ENCODE measurements at places on chromosomes 12 and 14. TPM values are rescaled to one million over a fixed set of nuclear protein-coding genes. Genes with fewer than 3 reads are reported as not detected.

Gene TSPAN19
- 0.63 TPM for polyA plus RNA-seq

Gene GPRC5A
- polyA plus RNA-seq, result 13.4 TPM

Gene C12orf60
- 2.7 TPM for polyA plus RNA-seq

Gene PRB4
- not detected for polyA plus RNA-seq

Gene TAS2R43
- 0.78 TPM for polyA plus RNA-seq

Gene P3H3
- polyA plus RNA-seq, result 18.0 TPM

Gene PRB2
- polyA plus RNA-seq, result 0.13 TPM

Gene AQP6
- 0.45 TPM for polyA plus RNA-seq

- no peak for DNase-seq
These were observed 211.8 kb downstream of the DACT1 start for GRCh38 chr14:58849601-58850000.

DNA sequence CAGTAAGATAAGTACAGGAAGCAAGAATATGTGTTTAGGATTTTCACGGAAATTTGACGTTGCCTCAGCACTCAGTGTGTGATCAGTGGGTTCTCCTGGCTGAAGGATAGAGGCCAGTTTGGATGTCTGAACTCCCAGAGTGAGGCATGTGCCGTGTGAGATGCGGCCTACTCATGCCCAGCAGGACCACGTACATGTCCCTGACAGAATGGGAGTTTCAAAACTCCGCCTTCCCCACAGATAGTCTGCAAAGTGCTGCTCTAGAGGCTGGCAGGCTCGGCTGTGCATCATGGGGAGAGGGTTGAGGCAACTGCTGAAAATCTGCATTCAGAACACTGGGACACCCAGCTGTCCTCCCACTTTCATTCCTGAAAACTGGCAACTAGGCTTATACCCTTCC lies 58.3 kb downstream of the NINJ2 start:
- DNase-seq, result no peak

DNA sequence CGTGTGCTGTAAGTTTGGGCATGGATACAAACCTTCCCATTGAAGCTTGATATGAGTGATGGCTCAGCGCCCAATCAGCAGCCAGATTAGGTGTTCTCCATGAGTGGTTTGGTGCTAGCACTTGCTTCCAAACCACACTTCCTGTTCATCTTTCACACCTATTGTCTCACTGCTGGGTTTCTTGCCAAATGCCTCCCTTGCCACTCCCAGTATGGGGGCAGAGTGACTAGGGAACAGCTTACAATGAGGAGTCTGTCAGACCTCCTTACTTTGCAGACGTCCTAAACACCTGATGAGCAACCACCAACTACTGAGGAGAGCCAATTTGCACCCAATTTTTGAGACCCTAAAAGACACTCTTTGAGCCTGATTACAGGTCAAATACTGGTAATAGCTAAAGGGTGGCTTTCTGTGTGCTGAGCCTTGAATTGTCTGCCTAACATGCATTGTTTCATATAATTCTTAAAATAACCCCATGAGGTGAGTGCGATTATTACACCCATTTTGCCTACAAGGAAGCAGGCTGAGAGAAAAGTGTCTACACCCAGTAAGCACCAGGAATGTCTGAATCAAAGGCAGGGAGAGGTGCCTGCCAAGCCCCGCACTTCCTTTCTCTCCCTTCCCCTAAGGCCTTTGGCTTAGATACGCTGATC lies 48.4 kb upstream of the FOS start:
- no peak for DNase-seq

- no peak for DNase-seq
These were observed 87.6 kb upstream of the EGLN3 start for GRCh38 chr14:34038358-34039057.

GRCh38 chr14:68027276-68027675 lies 207.7 kb downstream of the RAD51B start:
- DNase-seq, result no peak

DNA sequence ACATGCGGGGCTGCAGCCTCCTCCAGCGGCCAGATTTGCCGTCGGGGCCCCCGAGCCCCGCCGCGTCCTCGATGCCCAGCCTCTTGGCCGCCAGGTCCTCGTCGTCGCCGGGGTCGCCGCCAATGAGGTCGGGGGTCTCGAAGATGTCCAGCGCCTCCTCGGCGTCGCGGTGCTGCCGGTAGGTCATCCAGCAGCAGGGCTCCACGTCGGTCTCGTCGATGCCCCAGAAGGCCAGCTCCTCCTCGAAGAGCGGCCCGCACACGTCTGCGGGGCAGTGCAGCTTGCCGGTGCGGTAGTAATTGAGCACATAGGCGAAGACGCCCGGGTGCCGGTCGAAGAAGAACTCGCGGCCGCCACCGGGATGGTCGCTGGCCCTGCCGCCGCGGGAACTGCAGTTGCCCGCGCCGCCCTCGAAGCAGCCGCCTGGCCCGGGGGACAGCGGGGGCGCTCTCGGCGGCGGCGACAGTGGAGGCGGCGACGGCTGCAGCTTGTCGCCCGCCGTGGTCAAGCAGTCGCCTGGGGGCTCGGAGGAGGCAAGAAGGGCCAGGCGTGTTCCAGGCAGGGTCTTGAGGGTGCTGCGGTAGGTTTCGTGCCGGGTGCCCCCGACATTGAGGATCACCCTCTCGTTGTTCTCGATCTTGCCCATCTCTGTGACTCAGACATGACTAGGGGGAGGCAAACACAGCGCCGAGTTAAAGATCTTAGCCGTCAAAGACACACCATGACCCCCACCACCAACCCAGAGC lies 2.1 kb downstream of the KCNC2 start:
- DNase-seq, result no peak

DNA sequence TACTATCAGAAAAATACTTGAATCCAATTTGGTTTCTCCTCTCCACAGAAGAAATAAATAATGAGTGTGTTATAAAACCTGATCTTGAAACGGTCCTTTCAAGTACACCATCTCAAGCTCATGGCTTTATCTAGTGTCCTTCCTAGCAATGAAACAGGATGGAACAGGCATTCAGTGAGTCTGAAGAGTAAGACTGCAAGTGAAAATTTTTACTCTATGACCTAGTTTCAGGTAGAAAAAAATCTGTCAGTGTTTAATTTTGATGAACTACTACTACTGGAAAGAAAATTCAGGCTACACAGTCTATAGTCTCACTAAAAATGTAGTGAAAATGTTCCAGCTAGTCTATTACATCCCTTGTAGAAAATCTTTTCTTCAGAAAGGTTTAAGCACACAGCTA lies 7.7 kb downstream of the CBX5 start:
- no peak for DNase-seq

DNA sequence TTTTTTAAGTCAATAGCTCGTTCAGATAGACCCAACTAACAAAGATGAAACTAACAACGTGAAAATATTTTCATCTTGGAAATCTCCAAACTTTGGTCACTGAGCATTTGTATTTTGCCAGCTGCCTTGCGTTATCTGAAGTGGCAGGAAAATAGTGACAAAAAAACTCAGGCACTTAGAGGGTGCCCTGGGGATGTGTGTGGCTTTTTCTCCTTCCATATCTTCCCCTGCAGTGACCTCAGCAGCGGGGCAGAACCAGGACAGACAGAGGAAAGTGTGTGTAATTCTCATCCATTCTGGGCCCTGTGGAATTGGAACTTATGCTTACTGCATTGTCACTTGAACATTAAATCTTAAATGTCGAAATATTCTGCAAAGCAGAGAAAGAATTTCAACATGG lies 152.0 kb downstream of the BCAT1 start:
- DNase-seq, result no peak

- no peak for DNase-seq
These were observed 399 bp downstream of the NCAPD2 start for GRCh38 chr12:6494258-6494743.

DNA sequence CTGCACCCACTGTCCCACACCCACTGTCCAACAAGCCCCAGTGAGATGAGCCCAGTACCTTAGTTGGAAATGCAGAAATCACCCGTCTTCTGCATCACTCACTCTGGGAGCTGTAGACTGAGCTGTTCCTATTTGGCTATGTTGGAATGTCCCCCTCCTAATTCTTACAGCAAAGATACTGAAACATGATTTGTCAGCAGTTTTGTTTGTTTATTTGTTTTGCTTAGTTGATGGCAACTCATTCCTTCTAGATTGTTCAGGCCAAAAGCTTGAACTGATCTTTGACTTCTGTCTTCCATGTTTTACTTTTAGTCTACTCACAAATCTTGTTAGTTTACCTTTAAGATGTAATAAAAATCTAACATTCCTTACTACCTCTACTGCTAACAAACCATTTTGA lies 233.6 kb upstream of the MIS18BP1 start:
- no peak for DNase-seq

DNA sequence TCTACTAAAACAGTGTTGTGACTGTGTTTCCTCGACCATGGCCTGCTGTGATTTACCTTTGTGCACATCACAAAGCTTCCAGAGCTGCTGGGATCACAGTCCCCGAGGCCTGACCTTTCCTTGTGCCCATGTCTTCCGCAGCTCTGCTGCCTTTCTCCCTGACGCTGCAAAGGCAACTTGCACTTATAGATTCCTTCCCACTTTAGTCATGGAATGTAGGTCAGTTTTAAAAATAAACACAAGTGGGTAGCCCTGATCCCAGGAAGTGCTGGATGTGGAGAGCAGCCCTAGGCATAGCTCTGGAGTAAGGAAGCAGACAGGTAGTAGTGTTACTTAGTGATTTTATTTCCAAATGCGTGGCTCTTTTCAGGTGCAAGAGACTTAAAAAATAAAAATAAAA lies 825.7 kb downstream of the AACS start:
- DNase-seq, result no peak

DNA sequence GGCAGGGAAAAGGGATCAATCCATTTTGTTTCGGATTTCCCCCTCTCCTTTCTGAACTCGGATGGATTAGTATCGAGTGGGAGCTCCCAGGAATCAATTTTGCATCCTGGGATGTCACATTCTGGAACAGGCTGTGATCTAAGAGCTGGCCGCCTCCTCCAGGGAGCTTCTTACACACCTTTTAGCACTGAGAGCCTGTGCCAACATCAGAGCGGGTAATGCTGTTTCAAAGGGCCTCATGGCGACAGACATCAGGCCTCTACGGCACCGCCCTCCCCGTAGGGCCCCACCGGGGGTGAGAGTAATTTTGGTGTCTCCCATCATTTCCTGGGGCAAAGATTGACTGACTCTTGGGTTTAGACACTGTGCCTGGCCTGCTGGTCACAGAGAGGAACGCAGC lies 2.7 kb downstream of the GALNT9 start:
- DNase-seq, result no peak

GRCh38 chr12:27498761-27499160 lies 25.2 kb upstream of the PPFIBP1 start:
- DNase-seq, result no peak

- no peak for DNase-seq
These were observed 85.3 kb downstream of the PLBD1 start for GRCh38 chr12:14482361-14482760.

DNA sequence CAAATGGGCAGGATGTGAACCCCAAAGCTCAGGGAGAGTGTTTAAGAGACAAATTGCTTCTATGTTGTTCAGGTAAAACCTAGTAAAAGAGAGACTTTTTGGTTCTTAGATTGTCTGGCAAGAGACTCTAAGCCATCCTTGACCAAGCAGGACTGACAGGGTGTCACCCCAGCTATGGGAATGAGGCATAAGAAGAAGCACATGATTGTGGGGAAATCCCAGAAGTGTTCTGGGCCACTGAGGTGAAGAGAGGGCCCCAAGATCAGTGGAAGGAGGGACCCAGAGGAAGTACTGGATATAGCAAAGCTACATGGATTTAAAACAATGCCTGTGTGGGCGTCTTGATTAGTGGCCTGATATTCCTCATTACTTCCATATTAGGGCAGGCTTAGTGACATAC lies 99.0 kb downstream of the SAMD4A start:
- no peak for DNase-seq

- no peak for DNase-seq
These were observed 30.8 kb downstream of the BBOF1 start for GRCh38 chr14:74049876-74050495.

GRCh38 chr12:113373969-113374368 lies 15.6 kb downstream of the PLBD2 start:
- no peak for DNase-seq

GRCh38 chr14:93915800-93916199 lies 11.3 kb upstream of the FAM181A start:
- no peak for DNase-seq
